ENCODE measurements at places on chromosomes 6 and 20.
A peak's percentile ranks its signal among the peaks of the same experiment; 100 is the strongest.

- no peak for DNase-seq
Observed at GRCh38 chr6:42355416-42355815, 96.3 kb downstream of the TRERF1 start.

GRCh38 chr6:13718123-13718458 is 6.5 kb upstream of the RANBP9 start:
- no peak for DNase-seq

- DNase-seq, result no peak
Observed at GRCh38 chr6:98593676-98594075, 240.7 kb upstream of the POU3F2 start.

- DNase-seq, result no peak
Observed at GRCh38 chr6:128525406-128525805, 5.0 kb upstream of the PTPRK start.

DNA sequence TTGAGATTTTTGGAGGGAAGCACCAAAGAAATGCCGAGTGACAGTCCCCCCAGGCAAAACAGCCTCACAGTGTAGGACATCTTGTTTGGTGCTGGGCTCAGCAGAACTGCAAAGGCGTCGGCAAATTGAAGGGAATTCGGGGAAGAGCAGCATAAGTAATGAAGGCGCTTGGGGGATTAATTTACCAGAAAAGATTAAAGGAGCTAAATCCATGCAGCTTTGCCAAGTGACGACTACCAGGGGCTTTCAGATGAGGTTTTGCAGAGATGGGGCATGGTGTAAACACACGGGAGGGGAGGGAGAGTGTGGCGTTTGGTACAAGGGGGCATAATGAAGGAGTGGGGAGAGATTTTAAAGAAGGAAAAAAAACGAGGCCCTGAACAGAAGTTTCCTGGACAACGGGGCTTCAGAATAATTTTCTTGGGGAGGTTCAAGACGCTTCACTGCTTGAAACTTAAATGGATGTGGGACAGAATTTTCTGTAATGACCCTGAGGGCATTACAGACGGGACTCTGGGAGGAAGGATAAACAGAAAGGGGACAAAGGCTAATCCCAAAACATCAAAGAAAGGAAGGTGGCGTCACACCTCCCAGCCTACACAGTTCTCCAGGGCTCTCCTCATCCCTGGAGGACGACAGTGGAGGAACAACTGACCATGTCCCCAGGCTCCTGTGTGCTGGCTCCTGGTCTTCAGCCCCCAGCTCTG is 45.4 kb upstream of the CDH22 start:
- no peak for DNase-seq

DNA sequence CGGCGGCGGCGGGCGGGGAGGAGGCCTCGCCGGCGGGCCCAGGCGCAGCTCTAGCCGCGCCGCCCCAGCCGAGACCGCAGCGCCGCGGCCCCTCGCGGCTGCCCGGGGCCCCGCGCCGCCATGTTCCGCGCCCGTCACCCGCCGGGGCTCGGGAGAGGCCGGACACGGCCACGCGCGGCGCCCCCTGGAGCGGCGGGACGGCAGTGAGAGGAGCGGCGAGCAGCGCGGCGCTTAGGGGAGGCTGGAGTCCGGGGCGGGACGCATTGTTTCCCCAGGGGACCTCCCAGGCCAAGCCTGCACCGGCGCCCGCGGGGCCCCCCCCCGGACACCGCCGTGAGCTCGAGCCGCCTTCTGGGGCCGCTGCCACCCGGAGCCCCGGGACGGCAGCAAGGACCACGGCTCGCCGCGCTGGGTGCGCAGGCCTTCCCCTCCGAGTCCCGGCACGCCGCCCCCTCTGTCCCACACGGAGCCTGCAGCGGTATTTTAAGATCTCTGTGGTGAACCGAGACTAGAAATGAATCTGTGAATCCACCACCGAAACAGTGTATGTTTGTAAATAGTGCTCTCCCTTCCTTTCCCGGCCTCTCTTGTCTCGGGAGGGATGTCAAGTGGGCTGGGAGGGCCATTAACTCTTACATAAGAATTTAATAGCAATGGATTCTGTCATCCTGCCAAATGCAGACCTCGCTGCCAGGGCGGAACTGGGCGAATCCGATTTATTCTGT is 424 bp upstream of the KIF13A start:
- DNase-seq, result peak; percentile 70

DNA sequence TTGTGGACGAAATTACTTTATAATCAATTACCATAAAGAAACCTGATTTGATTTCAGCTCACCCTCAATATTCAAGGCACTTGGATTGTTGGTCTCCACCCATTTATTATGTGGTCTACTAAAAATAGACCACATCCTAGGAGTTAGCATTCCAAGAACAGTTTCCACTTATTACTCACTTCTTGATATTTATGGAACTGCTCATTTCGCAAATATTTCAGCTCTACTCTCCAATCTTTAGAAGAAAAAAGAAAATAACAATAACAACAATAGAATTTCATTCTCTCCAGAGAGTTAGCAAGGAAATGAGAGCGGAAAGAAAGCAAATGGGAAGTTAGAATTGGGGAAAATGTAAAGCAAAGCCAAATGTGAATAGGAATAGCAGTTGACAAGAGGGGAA is 26.2 kb upstream of the HDAC2 start:
- no peak for DNase-seq

DNA sequence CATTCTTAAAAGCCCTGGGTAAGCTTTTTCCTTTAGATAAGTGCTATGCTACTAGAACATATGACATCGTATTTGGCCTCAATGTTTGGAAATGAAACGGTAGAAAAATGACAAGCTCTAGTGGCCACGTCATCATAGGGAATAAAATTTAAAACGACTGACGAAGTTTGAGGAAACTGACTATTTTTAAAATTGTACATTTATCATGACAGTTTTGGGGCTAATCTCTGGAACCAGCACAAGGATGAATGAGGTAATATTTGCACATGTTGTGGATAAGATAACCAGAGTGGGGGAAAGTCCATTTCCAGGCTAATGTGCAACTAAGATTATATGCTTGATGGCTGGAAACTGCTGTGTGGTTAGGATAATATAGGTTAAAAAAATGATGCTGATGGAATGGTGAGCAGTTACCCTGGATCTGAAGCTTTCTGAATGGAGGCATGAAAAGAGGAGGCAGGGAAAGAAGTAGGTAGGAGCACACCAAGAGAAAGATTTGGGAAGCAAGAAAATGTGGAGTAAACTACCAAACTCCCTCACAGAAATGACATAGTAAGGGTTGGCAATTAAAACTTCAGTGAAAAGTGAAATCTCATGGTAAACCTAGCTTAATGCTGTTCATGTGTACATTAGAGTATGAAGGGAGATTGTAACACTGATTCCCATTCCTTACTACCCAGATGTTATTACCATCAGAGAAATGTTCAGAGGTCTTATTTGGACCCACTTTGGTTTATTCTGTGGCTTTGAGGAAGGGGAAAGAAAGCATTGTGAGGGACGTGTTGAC is 42.7 kb upstream of the CEP162 start:
- DNase-seq, result no peak

GRCh38 chr6:65997539-65997938 is 290.5 kb upstream of the EYS start:
- no peak for DNase-seq

- no peak for DNase-seq
Observed at GRCh38 chr20:4369119-4369797, 352.5 kb upstream of the PRND start.

DNA sequence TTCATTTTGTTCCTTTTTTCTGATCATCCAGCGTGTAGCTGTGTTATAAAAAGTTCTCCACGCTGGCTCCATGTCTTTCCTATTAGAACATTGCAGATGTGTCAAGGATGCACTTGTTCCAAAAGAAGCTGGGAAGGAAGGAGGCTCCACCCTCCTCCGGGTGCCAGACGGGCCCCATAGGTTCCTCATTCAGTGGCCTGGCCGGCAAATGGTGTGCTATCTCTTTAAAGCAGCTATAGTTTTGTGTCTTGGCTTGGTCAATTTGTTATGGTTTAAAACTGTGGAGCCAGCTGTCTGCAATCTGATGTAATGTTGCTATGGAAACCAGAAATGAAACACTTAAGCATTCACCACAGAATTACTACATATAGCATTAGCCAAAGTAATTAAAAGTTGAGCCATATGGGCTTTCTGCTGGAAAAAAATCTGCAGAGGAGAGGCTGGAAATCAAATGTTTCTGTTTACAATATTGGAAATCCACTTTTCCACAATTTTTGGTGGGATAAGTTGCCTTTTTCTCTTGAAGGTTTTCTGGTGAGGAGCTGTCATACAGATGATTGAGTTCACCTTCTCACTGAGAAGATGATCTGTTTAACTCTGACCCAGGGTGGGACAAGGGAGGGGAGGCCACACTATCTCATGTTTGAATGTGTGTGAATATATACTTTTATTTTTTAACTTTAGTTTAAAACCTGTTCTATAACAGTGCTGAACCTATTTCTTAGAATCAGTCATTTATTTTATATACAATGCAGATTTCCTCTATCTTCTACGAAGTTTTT is 167.4 kb downstream of the SASH1 start:
- peak; percentile 31 for DNase-seq

DNA sequence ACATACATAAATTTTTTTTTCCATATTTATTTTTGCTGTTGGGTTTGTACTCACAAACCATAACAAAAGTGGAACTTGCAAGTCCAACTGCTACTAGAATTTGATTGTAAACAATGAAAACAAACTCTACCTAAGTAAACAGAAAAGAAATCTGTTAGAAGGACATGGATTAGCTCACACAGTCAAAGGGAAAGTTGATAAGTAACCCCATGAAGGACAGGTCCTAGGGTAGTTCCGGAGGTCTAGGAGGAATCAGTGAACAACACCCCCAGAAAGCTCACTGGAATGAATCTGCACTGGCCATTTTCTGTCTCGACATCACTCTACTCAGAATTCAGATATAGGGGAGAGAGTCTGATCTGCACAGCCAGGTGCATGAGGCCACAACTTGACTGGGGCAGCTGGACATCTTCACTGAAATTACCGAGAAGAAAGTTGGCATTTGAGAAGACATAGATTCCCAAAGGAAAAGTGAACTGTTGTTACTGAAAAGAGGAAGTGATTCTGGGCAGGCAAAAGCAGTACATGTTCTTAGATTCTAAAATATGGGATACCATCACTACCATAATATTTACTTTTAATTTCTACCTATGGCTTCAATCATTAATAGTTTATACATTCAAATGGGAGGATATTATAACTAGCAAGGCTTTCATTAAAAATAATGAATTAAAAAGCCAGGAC is 76.4 kb downstream of the HMGN3 start:
- no peak for DNase-seq

GRCh38 chr6:167285077-167285770 is 5.9 kb upstream of the UNC93A start:
- DNase-seq, result no peak

DNA sequence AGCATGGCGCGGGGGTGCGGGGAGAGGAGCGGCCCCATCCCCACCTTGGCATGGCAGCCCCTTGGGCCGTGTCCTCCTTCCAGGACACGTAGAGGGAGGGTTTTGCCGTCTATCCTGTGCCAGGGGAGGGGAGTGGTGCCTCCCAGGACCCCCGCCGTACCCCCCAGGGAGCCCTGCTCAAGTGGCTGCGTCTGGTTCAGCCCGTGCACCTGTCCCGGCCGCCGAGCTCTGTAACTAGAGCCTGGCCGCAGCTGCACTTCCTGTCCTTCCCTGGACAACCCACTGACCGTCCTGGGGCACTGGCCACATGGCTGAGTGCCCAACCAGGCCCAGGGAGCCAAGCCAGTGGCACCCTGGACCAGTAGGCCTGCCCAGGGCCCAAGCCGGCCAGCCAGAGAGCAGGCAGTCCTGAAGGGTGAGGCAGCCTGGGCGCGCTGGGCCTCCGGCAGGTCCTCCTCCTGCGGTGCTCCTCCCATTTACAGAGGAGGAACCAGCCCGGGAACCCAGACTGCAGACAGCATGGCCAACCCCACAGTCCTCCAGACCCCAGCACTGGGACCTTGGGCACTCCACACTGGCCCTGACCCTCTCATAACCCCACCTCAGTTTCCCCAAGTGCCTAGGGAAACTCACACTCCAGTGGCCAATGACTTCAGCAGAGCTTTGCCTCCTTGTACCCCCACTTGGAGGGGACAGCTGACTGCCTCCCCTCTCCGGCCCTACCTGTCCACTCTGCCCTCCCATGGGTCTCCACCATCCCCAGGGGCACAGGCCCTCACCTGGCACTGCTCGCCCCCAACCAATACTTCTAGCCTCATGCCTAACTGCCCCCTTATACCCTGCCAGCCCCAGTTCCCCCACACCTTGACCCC is 8.7 kb downstream of the LAMA5 start:
- DNase-seq, result no peak
